ENCODE measurements at places on chromosomes 7 and 10.
A peak's percentile ranks its signal among the peaks of the same experiment; 100 is the strongest.

- no peak for DNase-seq
These were observed 447.6 kb upstream of the NPVF start for GRCh38 chr7:25675789-25676474.

DNA sequence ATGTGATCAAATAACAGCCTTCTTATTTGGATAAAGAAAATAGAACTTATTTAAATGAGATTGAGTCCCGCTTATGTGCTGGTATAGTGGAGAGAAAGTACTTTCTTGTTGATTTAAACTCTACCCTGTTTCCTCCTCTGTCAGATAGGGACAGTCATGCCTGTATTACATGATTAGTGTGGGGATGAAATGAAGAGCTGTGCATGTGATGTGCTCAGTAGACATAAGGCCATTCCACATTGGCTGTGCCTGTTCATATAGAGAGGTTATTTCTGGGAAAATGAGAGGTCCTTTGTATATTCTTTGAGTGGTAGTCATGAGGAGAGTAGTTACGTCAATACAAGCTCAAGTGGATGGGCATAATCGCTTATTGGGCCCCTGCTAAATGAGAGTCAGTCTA, 5.7 kb downstream of the MTURN start:
- DNase-seq: no peak

GRCh38 chr7:34406848-34407530, 251.0 kb upstream of the NPSR1 start:
- DNase-seq: no peak

DNA sequence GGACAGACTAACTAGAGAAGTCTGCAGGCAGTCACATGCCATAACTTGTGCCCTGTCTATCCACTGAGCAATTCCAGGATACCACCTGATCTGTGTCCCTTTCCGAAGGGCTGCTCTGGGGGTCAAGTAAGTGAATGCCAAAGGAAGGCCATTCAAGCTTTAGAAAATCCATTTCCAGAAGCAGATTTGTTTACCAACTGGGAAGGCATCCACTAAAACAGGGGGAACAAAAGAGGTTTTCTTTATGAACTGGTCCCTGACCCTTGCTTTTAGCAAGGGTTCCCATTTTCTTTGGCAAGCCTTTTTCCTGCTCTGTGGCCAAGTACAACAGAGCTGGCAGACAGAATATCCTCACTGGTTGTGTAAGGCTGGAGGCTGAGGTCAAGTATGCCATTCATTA, 36.5 kb downstream of the ITPRID1 start:
- no peak for DNase-seq

GRCh38 chr7:134462337-134462925, 3.5 kb upstream of the AKR1B1 start:
- no peak for DNase-seq

DNA sequence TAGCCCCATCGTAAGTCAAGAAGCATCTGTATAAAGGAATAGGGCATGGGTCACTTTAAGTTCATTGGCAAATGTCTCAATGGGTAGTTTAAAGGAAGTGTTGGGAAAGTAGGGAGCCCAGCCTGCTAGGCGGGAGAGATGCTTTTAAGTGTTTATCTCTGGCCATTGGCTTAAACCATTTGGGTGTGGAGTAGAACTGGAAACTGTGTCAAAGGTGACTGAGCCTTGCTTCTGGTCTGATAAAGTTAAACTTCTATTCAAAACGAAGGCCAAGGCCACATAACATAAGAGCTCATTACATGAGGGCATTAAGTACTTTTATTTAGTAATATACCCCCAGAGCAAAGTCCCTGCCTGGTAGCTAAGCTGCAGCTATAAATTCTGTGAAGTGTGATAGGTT, 148.7 kb downstream of the SPAG6 start:
- DNase-seq: no peak

- no peak for DNase-seq
These were observed 10.0 kb downstream of the FOXK1 start for GRCh38 chr7:4692055-4692454.

DNA sequence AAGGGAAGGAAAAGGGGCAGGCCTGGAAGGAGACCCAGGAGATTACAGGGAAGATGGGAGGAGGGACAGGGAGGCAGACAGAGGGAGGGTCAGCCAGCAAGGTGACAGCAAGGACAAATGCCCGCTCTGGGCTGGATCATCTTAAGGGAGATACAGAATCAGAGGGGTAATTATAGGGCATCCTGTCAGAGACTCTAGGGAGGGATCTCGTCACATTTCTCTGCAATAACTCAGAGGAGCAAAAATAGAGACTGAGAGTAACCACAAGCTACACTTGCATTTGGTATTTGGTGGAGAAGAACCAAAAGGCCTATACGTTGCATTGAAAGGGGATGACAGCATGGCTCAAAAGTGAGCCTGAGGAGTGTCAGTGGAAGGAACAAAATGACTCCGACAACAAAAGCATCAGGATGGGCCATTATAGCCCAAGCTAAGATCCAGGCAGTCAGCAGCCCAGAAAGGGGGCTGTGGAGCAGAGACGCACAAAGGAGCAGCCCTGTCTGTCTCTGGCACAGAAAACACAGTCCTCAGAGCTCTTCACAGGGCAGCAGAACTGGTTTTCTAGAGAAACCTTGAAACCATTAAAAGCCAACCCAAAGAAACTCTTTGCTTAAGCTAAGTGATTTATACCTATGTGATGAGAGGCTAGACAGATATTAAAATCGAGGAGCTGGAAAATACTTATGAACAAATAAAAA, 430.2 kb upstream of the VSTM2A start:
- DNase-seq: no peak

DNA sequence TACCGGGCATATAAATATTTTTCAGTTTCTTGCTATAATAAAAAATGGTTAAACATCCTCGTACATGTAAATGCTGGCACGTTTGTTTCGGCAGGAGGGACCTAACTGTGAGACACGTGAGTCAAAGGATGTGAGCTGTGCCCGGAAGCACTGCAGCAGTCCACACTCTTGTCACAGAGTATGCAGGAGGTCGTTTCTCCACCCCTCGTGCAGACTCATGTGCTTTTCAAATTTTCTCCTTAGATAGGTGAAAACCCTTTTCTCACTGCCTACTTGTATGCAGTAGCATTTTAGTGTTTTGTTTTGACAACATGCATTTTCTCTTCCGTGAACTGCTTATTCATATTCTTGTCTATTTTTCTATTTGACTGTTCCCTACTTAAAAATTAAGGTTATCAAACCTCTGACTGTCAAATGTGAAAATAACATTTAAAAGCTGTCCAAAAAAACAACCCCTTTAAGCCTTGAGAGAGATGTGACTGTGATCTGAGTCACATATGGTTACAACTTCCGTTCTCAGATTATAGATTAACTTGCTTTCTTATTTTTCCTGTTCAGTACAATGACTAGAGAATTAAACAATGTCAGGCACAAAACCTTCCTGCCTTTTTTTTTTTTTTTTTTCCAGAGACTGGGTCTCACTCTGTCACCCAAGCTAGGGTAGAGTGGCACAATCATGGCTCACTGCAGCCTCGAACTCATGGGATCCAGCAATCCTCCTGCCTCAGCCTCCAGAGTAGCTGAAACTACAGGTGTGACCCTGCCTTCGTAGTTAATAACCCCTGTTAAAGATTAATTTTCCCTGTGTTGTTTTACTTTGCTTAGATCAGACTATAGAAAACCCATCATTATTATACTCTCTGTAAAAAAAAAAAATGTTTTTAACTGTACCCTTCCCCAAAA, 45.1 kb downstream of the DPY19L1 start:
- peak; percentile 61 for DNase-seq

- no peak for DNase-seq
These were observed 31.6 kb upstream of the AKR1C1 start for GRCh38 chr10:4931587-4931986.

DNA sequence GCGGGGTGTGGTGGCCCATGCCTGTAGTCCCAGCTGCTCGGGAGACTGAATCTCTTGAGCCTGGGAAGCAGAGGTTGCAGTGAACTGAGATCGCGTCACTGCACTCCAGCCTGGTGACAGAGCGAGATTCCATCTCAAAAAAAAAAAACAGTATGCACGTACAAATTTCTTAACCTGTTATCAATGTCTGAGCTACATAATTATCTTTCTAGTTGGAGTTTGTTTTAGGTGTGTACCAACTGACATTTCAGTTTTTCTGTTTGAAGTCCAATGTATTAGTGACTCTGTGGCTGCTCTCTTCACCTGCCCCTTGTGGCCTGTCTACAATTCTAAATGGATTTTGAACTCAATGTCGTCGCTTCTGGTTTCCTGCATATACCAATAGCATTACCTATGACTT, 40.3 kb downstream of the CD36 start:
- no peak for DNase-seq

- DNase-seq: no peak
These were observed 324.1 kb downstream of the LRMDA start for GRCh38 chr10:75755528-75755927.

- no peak for DNase-seq
These were observed 13.8 kb upstream of the RFC2 start for GRCh38 chr7:74267756-74268565.

DNA sequence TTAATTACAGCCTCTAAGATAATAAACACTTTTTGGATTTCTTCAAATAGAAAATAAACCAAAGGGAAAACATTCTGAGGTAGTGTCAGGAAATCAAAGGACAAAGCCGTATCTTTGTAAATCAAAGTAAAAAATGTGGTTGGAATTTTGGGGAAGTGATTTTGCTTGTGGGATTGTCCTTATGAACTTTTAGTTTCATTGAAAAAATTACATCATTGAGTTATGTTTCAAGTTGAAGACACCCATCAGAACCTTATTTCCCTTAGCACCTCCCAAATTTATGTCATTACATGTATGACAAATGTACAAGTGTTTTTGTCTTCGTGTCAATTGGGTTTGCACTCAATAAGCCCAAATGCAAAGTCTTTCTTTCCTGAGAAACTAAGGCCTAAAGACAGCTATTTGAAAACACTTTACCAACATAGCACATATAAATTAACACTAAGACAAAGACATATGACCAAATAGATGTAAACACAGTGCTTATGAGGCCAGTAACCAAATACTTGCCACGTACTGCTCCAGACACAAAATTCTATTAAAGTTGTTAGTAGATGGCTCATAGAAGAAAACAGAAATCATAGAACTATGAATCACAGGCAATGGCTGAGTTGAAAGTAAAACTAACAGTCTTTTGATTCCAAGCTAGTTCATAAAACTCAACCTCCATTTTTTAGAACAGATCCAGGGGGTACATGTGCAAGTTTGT, 26.9 kb upstream of the LAMB4 start:
- no peak for DNase-seq
